ENCODE measurements at places on chromosomes 6 and 20.

- DNase-seq, result no peak
Measured at GRCh38 chr6:16667509-16667908, 93.8 kb downstream of the ATXN1 start.

DNA sequence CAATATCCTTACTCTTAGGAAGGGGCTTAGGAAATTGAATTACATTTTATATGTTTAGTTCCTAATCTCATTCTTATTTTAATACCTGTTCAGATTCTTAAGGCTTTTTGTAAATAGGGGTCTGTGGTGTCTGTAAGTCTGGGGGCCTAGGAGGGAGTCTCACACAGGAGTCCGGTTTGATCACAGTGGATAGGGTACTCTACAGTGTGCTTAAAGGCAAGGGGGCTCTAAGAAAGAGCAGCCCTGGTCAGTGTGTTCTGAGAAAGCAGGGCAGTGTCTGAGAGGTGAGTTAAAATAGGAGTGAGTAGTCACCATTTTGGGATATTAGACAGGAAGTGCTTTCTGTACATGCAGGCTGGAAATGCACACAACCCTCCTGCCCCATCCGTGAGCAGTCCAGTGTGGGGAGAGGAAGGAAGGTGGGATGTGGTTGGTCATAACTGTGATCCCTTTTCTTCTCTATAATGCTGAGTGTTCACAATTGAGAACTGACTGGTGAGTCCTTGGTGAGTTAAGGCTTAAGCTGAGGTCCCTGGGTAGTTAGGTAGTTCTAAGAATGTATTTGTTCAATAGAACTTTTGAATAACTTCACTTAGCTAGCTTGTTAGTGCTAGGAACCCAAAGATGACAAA lies 50.0 kb downstream of the CDKAL1 start:
- DNase-seq, result no peak

- no peak for DNase-seq
Measured at GRCh38 chr20:32883081-32883480, 24.4 kb downstream of the EFCAB8 start.

DNA sequence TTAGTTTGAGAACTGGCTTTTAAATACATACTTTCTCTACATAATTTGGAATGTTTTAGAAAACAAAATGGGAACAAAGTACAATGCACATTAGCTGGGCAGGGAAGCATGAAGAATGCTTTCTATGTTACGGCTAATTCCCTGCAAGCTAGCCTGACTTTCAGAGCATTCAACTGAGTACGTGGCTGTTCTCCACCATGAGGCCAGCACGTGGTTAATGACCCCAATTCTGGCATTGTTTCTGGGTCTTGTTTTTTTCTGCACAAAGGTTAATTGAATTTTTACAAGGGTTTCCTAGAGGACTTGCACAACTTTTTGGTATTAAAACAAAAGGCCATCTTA lies 208.6 kb upstream of the AGPAT4 start:
- DNase-seq, result no peak

GRCh38 chr6:4268171-4268570 lies 132.8 kb upstream of the ECI2 start:
- DNase-seq, result no peak

- no peak for DNase-seq
Measured at GRCh38 chr6:139960671-139961070, 586.2 kb upstream of the CITED2 start.

DNA sequence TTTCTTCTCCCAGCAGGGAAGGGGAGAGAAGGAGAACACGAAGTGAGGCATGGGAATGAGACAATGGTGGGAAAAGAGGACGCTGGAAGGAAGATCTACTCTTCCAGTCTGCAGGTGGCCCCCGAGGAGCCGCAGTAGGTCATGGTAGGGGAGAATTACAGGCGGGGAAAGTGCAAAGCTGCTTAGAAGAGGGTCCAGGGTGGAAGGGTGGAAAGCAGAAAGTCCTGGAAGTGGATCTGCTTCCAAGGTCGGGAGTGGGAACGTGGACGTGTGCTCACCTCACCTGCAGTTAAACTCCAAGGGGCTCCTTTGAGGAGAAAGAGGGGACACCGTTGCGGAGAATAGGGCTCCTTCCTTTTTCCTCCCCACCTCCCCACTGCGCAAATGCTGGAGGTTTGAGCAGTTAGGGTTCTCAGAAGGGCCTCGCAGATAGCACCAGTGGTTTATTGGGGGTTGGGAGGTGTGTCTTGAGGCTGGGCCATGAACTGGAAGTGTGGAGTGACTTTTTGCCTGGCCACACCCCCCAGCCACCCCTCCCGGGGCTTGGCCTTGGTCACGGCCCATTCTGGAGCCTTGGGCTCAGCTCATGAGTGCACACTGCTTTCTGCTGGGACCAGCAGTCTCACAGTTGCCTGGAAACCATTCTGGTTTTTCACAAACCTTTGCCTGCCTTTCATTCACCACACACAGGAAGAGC lies 100.4 kb upstream of the MLN start:
- DNase-seq, result no peak

- DNase-seq, result no peak
Measured at GRCh38 chr6:78618970-78619369, 248.4 kb upstream of the IRAK1BP1 start.

GRCh38 chr6:106488494-106489370 lies 128.2 kb downstream of the CRYBG1 start:
- no peak for DNase-seq

GRCh38 chr6:37399131-37399530 lies 33.9 kb upstream of the CMTR1 start:
- DNase-seq, result no peak

DNA sequence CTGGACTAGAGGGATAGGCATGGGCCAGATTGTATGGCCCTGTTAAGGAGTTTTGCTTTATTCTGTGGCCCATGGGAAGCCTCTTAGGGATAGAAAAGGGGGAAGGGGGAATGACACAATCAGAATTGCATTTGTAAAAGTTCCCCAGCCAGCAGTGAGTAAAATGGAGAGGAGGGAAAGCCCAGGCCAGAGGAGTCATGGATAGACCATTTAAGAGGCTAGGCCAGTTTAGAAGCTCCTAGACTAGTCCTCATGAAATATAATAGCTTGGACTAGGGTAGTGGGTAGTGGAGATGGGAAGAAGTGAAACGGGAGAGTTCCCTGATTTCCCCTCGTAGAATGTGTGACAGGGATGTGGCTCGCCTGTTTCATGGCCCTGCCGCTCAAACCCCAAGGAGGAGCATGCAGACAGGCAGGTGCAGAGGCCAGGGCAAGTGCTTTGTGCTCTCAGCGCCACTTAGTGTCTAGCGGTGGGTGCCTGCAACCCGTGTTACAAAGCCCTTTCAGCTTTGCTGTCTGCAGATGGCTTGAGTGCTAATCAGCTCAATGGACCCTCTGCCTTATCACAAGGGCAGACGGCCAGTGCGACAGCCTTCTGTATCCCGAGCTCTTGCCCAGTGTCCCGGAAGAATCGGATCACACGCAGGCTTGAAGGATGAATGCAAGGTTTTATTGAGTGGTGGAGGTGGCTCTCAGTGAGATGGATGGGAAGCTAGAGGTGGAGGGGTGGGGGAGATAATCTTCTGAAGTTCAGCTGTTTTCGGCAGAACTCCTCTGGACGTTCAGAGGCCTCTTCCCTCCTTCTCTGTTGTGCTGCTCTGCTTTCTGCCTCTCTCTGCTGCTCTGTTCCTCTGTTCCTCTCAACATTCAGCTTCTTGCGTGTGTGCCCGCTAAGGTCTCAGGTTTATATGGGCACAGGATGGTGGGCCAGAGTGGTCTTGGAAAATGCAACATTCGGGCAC lies 141.1 kb downstream of the CEP57L1 start:
- DNase-seq, result peak; percentile 6
